Stimulated activated CD8-positive, alpha-beta memory T cell treated with anti-CD3 and anti-CD28 coated beads, Interleukin-15, amount 100 ng/mL, for 48 hours (primary cell): ENCODE measurements at places on chromosomes 16 and 17.

- DNase-seq, result no peak
These were observed 306.7 kb downstream of the CNTNAP4 start for GRCh38 chr16:76583945-76584344.

DNA sequence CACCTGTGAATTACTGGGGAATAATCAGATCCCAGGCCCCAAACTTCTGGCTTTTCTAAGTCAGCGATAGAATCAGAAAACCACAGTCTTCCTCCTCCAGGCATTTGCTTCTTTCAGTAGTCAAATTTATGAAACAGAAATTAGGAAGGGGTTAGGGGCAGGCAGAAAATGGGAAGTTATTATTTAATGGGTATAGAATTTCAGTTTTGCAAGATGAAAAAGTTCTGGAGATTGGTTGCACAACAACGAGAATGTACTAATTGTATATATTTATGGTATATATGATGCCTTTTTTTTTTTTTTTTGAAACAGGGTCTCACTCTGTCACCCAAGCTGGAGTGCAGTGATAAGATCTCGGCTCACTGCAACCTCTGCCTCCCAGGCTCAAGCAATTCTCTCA, 23.5 kb downstream of the ORC6 start:
- DNase-seq, result no peak

DNA sequence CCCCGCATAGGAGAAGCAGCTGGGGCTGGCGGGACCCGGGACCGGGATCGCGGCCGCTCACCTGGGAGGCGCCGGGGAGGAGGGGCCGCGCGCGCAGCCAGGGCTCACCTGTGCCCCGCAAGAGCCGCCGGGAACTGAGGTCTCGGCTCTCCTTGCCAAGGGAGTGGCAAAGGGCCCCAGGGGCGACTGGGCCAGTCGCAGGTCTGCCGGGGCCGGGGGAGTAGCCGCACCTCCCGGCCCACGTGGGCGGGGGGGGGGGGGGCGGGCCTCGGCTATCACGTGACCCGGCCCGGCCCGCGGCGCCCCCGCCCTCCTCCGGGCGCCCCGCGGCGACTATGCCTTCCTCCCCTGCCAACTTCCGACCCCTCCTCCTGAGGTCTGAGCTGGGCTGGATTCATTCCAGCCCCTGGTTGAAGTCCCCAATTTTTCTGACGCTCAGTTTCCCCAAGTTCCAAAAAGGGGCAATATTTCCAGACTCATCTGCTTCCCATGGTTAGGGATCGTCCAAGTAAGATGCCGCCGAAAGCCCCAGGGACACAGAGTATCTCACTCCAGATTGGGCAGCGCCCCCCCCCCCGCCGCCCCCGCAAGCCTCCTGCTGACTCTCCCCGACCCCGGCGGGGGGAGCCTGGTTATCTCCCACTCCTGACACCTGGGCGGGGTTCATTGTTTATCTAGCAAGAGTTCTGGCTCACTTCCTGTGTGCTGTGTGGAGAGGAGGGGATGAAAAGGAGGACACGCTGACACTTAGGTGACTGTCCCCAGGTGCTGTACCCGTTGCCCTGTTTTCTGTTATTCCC, at the start of gene TMC6:
Gene TMC6 (minus strand): TSS at position 205 of the 800 bp plus-strand sequence. CDS start 1,923 bp downstream, outside the sequence.
- DNase-seq, result no peak

- no peak for DNase-seq
These were observed 8.5 kb upstream of the RAI1 start for GRCh38 chr17:17672453-17673368.

- DNase-seq, result no peak
These were observed 81.5 kb upstream of the TRAP1 start for GRCh38 chr16:3798838-3799237.

- no peak for DNase-seq
These were observed 69.5 kb downstream of the SREBF1 start for GRCh38 chr17:17767154-17767869.

DNA sequence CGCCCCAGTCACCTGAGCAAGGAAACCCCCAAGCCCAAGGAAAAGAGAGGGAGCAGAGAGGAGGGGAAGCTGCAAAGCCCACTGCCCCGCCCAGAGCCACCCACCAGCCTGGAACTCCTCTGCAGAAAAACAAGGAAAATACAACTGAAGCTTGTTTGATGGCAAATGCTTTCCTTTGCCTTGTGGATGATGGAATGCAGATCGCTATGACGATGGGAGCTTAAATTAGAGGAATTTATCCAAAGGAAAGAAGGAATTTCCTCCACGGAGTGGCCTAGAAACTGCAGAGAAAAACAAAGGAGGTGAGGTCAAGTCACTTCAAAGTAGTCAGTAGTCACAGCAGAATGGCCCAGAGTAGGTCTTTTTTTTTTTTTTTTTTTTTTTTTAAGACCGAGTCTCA, 31.5 kb upstream of the ASGR2 start:
- DNase-seq, result no peak

DNA sequence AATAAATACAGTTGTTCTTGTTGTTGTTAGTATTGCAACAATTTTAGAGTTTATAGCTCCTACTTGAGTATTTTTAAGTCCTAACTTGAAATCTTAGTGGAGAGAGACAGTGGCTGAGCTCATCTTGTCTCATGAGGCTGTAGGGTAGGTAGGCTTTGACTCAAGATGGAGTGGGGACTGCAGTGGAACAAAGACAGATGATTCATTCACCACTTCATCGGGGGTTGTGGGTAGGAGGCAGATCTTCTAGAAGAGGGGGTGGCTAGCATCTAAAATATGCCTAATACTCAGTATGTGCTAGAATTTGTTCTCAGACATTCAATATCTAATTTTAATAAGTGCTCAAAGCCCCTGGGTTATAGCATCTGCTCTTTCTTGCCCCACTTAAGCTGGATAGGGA, 13.1 kb upstream of the MMD start:
- no peak for DNase-seq

DNA sequence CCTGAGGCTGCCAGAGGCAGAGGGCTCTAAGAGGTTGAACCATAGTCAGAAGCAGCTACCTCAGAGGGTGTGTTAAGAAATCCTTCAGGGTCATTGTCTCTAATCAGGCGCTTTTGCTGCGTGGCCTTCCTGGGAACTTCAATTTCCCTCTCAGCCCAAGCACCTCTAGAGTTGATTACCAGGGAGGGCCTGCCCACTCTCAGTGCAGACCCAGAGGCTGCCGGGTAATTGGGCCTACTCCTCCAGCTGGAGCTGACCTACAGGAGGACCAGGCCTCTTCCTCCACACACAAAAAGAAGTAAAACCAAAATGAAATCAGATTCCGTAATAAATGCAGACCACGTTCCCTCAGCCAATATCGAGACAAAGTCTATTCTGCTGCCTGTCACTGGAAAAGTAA, 305.0 kb upstream of the CCL2 start:
- DNase-seq, result no peak

- no peak for DNase-seq
These were observed 18.6 kb upstream of the COL1A1 start for GRCh38 chr17:50219939-50220465.

DNA sequence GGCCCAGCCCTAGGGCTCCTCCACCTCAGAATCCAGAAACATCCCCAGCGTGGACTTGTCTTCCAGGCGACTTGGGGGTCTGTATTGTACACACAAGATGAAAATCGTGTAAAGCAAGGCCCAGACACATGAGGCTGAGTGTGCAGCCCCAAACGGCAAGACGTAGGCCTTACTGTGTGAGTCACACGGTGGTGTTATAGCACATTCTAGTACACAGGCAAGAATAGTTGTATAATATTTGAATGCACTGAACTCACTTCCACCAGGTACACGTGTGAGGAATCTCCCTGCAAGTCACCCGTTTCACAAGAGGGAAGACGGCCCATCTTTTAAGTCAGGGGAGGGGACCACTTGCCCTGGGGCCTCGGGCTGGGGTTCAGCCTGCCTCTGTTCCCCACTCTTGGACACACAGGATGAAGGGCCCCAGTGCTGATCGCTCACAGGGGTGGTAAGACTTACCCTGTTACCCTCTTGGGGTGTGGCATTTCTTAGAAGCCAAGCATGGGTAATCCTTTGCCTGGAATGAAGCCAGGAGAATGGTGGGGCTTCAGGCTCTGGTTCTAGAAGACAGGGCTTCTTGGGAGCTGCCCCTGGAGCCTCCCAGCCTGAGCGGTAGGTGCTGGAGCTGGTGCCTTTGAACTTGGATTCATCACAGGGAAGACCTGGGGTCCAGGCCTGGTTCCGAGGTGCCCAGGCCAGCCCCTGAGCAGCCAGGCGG, 71.3 kb downstream of the SREBF1 start:
- no peak for DNase-seq

GRCh38 chr16:53631236-53632025, 72.2 kb downstream of the RPGRIP1L start:
- DNase-seq, result no peak
